Stimulated activated CD8-positive, alpha-beta memory T cell treated with anti-CD3 and anti-CD28 coated beads, Interleukin-7, amount 100 ng/mL, for 1 hour (primary cell): ENCODE measurements at places on chromosomes 16 and 17.

GRCh38 chr16:70665113-70665694 lies 18.8 kb downstream of the IL34 start:
- DNase-seq = no peak

GRCh38 chr17:81712468-81713003 lies 452 bp downstream of the SLC25A10 start:
- no peak for DNase-seq

- DNase-seq = no peak
Measured at GRCh38 chr17:48624544-48625494, 1.3 kb downstream of the HOXB9 start.

DNA sequence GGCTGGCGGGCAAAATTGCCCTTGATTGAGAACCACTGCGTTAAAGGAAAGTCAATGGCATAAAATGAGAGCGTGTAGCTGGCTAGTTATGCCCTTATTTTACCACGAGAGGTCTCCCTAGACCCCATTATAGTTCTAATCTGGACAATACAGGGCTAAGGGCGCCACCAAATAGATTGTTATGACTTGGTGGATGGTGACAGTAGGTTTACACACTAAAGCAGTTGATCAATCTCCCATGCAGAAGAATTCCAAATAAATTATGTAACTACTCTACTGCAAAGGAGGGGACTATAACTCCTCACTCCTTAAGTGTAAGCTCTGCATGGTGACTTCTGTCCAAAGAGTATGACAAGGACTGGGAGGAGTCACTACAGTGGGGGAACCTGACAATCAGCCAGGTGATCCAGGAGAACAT lies 20.4 kb upstream of the YPEL2 start:
- DNase-seq = no peak

DNA sequence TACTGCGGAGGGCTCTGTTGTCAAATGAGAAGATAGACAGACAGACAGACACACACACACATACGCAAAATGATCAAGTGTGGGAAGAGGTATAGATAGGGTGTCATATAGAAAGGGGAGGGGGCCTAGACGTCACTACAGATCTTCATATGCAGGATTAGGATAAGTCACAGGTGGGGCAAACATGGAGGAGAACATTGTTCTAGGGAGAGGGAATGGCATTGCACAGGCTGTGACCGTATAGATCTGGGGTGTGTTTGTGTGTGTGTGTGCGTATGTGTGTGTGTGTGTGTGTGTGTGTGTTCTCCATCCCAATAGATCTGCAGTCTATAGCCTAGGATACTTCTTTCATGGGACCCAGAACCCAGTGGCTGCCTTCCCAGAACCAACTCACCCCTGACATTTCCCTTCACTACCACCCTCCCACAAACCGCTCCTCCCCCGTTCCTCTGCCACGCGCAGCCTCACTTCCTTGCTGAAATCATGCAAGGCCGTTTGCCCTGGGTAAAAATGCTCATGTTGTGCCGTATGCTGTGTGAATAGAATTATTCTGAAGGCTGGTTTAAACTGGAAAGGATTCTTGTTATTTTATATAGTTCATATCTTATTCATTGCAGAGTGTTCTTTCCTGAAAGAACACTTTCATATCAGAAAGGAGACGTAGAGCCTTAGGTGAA lies 50.5 kb upstream of the CCL1 start:
- DNase-seq = no peak

GRCh38 chr16:11322823-11323222 lies 22.4 kb upstream of the RMI2 start:
- DNase-seq = no peak

GRCh38 chr16:72898216-72898825 lies 149.6 kb downstream of the ZFHX3 start:
- no peak for DNase-seq

GRCh38 chr16:4358831-4359561 lies 7.9 kb upstream of the PAM16 start:
- DNase-seq = peak; percentile 51

GRCh38 chr16:62665269-62665668 lies 629.0 kb upstream of the CDH8 start:
- DNase-seq = no peak

DNA sequence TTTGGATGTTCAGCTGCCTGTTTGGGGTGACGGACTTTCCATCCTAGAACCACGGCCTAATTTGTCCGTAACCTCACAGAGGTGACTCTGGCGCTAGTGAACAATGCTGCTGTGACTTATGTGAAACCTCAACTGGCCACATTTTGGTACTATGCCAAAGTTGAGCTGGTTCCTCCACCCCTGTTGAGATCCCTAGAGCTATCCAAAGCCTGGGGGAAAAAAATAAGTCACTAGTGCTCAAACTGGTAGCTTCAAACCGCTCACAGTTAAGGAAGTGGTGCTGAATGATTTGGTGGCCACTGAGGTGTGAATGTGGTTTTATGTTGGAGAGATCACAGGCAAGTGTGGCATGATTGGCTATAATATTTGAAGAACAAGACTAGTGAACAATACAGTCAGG lies 11.3 kb upstream of the TUBG2 start:
- DNase-seq = no peak

- no peak for DNase-seq
Measured at GRCh38 chr16:16009401-16009800, 60.0 kb downstream of the ABCC1 start.

DNA sequence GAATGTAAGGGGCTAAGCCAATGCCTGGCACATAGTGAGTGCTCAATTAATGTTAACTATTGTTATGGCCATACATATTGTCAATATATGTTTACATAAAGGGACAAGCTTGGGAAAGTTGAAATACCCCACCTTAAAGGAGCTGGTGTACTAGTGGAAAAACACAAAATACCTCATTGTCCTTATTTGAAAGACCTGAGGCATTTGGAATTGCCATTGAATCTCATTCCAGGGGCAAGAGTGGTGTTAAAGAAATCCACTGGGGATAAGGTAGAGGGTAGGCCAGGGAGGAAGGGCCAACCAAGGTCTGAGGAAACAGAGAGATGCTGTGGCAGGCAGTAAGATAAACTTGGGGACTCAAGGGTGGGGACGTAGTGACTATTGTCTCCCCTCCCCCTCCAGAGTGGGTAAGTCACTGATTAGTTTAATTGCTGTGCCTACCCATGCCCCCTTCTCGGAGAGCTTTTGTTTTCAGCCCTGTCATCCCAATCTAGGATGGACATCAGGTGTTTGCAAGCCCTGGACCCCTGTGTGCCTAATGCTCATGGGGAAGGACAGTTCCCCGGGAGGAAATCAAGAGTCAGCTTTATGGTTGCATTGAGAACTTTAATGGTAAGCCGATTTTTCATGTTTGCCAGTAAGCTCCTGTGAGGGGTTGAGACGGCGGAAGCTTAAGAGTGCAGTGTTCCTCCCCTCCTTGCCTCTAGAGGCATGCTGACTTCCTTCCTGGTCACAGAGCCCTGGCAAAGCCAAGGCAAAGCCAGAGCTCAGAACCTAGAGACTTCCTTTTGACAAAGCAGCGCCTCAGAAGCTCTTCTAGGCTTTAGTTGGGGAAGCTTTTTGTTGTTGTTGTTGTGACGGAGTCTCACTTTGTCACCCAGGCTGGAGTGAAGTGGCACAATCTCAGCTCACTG lies 2.5 kb upstream of the HEATR9 start:
- no peak for DNase-seq

DNA sequence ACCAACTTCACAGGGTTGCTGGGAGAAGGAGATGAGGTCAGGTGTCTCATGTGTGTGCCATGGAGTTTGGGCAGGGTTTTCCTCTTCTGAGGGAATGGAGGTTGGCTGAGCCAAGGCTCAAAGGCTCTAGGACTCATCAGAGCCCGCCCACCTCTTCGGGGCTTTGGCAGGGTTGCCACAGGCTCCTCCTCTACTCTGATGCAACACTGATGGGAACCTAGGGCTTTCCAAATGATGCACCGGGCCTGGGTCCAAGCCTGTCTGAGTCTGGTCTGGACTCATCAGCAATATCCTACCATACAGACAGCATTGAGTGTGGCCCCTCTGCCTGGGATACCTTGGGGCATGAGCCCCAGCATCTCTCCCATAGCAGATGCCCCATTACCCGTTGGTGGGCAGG lies 59.5 kb upstream of the LHX1 start:
- DNase-seq = no peak

- no peak for DNase-seq
Measured at GRCh38 chr17:15265131-15265530, at the start of gene PMP22. TSS of gene PMP22 (minus strand) at chr17:15265326. CDS start at chr17:15260727, 4,599 bp downstream.

DNA sequence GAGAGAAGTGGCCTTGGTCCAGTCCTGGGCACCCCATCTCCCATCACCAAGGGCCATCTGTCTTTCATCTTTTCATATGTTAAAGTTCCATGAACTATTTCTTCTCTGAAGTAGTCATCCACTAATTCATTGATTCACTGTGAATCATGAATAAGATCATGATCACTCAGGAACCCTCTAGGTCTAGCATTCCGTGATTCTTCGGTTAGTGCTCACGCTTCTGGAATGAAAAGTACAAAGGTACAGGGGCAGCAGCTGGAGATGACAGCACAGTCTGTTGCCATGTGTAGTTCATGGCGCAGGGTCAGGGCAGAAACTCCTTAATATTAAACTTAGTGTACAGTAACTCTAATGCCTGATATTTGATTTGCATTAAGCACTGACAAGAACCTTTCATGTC lies 127.1 kb downstream of the CDH13 start:
- DNase-seq = no peak

DNA sequence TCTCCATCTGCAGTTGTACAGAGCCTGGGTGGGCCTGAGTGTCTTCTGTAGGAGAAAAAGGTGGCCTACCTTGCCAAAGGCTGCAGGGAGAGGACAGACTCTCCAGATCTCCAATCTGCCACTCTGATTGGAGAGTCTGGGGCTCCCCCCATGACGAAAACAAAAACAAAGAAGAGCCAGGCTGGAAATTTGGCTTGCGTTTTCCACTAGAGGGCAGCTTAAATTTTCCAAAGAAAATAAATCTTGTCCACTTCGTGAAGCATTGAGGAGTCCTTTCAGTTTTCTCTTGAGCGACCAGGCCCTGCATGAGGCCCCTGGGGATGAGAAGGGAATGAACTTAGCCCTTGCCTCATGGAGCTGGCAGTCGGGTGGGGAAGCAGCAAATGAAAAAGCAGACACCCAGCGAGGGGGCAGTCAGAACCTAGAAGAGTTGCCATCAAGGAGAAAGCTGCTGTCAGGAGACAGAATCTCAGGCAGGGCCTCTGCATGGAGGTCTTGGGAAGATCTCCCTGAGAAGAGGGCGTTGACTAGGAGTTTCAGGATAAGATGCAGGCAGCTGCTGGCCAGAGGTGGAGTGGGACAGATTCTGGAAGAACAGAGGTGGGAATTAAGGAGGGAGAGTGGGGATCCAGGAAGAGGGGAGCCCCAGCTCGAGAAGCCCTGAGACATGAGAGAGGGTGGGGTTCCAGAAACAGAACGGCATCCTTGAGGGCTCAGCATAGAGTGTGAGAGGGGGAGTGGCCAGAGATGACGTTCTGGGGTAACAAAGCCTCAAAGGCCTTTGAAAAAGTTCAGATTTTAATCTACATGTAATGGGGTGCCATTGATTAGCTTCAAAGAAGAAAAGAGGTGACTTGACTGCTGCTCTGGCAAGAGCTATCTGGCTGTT lies 8.4 kb upstream of the SHCBP1 start:
- DNase-seq = no peak

DNA sequence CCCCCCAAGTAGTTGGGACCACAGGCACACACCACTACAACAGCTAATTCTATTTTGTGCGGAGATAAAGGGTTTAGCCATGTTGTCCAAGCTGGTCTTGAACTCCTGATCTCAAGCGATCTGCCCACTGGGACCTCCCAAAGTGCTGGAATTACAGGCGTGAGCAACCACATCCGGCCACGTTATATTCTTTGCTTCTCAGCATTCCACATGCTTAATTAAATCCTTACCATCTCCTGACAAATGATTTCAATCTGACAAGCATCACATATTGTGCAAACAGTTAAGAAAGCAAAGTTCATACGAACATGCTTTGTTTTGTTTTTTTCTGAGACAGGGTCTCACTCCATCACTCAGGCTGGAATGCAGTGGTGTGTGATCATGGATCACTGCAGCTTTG lies 18.2 kb downstream of the HIGD1B start:
- DNase-seq = no peak

GRCh38 chr16:76576526-76576925 lies 299.3 kb downstream of the CNTNAP4 start:
- DNase-seq = no peak

DNA sequence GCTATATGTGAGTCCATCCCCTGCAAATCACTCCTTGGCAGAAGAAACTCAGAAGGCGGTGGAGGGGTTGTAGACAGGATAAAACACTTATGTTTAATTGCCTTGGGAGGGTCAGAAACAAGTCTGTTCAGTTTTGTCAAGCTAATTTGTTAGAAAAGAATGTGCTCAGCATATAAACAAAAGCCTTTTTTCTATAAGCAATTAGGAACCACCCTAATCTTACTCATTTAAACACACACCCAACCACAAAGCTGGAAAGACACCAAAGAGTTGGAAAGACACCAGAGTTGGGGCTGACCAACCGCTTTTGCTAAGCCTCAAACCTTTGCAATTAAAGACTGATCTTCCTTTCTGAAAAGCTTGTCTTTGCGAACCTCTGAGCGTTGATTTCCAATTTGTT lies 439.2 kb upstream of the ERCC4 start:
- DNase-seq = no peak

DNA sequence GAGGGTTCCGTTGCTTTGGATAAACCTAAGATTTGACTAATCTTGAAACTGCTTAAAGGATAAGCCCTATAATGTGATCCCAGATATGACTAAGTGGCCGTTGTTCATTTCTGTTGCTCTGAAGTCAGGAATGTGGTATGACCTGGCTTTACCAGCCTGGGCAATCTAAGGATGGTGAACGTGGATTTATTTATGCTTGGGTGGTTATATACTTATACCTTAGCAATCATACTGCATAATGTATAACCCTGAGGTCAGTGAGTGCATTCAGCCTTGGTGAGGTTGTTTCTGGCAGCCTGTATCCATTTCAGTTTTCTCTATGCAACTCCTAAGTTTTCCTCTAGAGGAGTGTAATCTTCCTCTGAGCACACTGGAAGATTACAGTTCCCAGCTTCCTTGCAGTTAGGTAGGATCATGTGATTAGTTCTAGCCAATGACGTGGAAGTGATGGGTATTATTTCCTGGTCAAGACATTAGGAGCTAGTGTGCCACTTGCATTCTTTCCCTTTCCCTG lies 41.9 kb downstream of the FTO start:
- DNase-seq = no peak

GRCh38 chr17:40264458-40265185 lies 23.1 kb upstream of the CDC6 start:
- DNase-seq = no peak
